Fibroblast of skin of abdomen (primary cell): ENCODE measurements at places on chromosomes 5 and 9.

DNA sequence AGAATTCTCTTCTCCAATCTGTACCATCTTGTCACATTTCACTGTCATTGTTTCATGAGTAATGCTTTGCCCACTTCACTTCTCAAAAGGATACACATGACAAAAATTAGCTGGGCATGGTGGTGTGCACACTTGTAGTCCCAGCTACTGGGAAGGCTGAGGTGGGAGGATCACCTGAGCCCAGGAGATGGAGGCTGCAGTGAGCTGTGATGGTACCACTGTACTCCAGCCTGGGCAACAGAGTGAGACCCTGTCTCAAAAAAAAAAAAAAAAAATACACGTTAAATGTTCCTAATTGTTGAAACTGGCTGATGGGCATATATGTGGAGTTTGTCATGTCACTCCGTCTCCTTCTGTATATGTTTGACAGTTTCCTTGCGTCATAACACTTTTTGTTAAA is 36.3 kb upstream of the HSD17B3 start:
- DNase-seq = no peak

GRCh38 chr5:60510049-60510448 is 189.9 kb downstream of the DEPDC1B start:
- no peak for DNase-seq

GRCh38 chr5:155616779-155617392 is 603.3 kb downstream of the KIF4B start:
- DNase-seq = peak; percentile 28

- no peak for DNase-seq
These were observed 32.3 kb downstream of the GLRA1 start for GRCh38 chr5:151892393-151892792.

- DNase-seq = no peak
These were observed 25.8 kb downstream of the SLC22A4 start for GRCh38 chr5:132319975-132320374.

GRCh38 chr9:135343136-135343535 is 136.4 kb upstream of the PPP1R26 start:
- no peak for DNase-seq

- no peak for DNase-seq
These were observed 362.0 kb downstream of the SPOCK1 start for GRCh38 chr5:137136991-137137632.

DNA sequence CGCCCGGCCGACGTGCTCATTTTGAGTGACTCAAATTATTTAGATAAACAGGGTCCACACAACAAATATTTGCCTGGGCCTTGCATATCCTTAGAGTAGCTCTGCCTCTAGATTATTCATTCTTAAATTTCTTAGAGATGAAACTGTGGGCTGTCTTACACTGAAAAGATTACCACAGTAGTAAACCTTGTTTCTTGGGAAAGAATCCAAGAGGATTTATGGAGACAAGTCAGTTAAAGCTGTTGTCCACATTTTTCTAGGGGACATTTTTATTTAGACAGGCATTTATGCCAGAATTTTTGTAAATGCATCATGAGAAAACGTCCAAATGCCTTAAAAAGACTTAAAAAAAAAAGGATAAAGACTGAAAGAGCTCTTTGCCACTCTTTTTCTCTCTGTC is 32.6 kb upstream of the RANBP3L start:
- peak; percentile 28 for DNase-seq

DNA sequence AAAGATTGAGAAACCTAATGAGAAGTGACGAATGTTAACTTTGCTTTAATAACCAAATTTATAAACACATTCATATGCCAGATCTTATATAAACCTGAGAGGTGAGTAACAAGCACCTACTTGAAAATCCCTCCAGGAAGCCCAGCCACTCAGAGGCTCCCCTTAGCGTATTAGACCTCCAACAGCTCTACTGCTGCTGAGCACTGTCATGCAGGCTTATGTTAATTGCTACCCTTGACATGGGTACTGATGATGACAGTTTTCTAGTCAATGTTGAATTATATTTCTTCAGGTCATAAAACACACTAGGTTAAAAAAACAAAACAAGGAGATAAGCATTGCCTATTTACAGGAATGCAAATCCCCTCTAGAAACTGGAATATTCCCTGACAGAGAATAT is 161.2 kb downstream of the MPDZ start:
- no peak for DNase-seq

GRCh38 chr5:142626786-142627185 is 59.1 kb downstream of the FGF1 start:
- no peak for DNase-seq

- no peak for DNase-seq
These were observed 8.8 kb downstream of the ATP10B start for GRCh38 chr5:160843240-160843639.

DNA sequence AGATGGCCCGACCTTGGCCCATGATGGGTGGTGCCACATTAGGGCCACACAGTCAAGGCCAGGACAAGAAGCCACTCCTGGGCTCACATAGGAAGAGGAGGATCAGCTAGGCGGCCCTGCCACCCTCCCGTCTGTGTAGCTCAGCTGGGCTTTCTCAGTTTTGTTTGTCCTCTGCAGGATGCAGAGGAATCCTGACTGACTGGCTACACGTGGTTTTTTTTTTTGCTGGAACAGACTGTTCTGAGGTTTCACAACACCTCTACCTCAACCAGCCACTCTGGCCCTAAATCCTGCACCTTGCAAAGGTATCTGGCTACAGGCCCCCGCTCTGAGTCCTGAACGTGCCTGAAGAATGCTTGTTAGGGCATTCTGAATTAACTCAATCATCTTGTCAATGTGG is 88.3 kb upstream of the MSX2 start:
- DNase-seq = no peak

DNA sequence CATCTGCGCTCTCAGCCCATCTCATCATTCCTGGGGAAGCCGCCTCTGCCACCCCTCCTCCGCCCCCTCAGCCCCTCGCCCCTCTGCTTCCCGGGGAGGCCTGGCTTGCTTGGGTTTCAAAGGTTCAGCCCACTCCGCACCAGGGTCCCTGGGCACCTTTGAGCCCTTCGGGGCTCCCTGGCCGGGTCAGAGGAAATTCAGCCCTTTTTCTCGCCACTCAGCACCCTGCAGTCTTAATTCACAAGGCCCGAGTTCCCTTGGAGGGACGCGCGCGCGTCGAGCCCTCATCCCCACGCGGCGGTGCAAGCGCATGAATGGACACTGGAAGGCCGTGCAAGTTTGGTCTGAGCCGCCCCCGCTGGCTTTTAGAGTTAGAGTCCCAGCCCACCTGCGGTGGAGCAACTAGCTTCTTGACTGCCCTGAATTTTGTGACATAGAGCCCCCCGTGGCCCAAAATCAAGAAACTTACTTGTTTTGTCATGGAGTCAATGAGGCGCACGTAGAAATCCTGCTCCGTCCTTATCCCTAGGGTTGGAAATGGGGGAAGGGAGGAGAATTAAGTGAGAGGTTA is 4.5 kb downstream of the EBF1 start:
- no peak for DNase-seq

GRCh38 chr9:128972956-128973355 is 25.5 kb downstream of the NUP188 start:
- peak; percentile 50 for DNase-seq

GRCh38 chr9:26240020-26240419 is 561.8 kb upstream of the TUSC1 start:
- DNase-seq = no peak

- peak; percentile 95 for DNase-seq
These were observed 52.8 kb downstream of the IRF1 start for GRCh38 chr5:132437604-132438266.

- DNase-seq = peak; percentile 41
These were observed 20.0 kb downstream of the JMY start for GRCh38 chr5:79255786-79256557.

DNA sequence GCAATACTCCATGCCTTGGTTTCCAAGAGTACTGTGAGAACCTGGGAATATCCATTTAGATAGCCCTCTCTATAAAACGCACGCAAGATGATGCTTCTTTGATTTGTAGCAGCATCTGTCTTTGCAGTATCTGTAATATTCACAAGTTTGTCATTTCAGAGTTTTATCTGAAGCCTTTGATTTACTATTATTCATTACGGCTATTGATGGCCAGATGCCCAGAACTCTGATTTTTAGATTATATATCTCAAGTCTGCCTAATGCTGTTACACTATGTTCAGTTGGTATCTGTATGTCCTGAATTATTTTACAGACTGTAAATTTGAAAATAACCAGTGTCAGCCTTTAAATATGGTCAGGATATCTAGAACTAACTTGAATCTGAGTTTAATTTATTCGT is 233.3 kb downstream of the FAM170A start:
- no peak for DNase-seq

GRCh38 chr9:95855961-95856360 is 19.5 kb upstream of the ERCC6L2 start:
- DNase-seq = no peak
